Stimulated activated CD8-positive, alpha-beta memory T cell treated with anti-CD3 and anti-CD28 coated beads, Interleukin-2, amount 100 ng/mL, for 1 hour (primary cell): ENCODE measurements at places on chromosomes 7 and 10.
A peak's percentile ranks its signal among the peaks of the same experiment; 100 is the strongest.

DNA sequence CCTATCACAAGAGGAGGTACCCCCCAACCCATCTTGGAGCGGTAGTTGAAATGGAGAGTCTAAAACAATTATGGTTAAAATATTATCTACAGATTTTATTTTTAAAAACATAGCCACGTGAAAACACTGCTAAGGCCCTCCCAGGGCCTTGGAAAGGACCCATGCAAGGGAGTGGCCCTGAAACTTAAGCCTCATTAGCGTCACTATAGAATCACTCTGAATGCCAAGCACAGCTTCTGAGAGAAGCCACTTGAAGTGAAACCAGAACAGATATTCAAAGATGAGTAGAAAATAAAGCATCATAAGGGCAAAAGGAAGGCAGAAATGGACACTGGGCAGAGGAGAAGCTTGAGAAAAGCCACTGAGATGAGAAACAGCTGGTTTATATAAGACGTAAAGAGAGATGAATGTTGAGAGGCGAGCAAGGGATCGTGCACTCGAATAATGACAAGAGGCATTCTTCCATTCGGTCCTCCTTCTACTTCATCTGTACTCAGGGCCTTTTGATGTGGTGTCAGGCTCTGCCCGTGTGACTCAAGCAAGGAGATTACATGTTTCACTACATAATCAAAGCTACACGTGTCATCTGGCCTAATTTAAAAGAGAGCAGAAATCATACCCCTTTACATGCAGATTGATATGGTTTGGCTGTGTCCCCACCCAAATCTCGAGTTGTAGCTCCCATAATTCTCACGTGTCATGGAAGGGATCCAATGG, 33.4 kb upstream of the SLC39A12 start:
- DNase-seq: no peak

- no peak for DNase-seq
Measured at GRCh38 chr7:150869467-150869866, 17.1 kb downstream of the AOC1 start.

GRCh38 chr10:103712898-103713498, 142.4 kb downstream of the SH3PXD2A start:
- DNase-seq: peak; percentile 66

- DNase-seq: no peak
Measured at GRCh38 chr7:129798616-129799349, 154.0 kb downstream of the UBE2H start.

DNA sequence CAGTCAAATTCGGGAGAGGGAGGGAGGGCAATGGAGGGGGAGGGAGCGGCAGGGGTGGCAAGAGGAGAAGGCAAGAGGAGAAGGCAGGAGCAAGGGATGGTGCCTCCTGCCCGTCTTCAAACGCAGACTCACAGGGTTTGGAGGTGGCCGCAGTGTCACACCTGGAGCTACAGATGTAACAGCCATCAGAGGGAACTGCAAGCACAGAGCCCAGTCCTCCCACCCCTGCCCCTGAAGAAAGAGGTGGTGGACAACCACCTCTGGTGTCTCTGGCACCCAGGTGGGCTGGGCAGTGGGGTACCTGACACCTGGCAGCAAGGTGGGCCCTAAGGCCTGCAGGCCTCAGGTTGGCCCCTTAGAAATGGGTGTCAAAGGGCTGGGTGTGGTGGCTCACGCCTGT, 67.0 kb upstream of the SDK1 start:
- DNase-seq: no peak

- no peak for DNase-seq
Measured at GRCh38 chr10:106957823-106958588, 206.5 kb downstream of the SORCS1 start.

DNA sequence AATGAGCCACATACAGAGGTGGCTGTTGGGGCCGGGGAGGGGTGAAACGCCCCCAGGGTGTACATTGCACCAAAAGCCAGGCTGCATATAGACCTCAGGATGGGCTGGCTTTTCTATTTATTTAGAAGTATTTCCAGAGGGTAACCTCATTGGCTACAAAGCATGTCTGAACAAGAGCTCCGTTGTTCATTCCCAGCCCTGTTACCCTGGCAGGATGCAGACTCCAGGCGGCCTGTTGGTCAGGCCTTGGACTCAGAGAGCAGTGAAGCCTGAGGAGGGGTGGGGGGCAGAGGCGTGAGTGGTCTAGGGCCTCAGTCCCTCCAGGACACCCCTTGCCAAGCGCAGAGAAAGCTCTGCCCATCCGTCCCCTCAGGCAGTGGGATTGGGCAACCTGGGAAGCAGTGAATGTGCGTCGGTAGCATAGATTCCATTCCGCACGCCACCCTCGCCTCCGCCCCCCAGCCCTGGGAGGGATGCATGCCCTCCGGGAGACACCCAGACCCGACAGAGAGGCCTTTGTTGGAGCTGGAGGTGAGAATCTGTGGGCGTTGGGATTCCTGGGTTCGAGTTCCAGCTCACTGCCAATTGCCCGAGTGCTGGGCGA, 41.9 kb downstream of the TCF7L2 start:
- no peak for DNase-seq

DNA sequence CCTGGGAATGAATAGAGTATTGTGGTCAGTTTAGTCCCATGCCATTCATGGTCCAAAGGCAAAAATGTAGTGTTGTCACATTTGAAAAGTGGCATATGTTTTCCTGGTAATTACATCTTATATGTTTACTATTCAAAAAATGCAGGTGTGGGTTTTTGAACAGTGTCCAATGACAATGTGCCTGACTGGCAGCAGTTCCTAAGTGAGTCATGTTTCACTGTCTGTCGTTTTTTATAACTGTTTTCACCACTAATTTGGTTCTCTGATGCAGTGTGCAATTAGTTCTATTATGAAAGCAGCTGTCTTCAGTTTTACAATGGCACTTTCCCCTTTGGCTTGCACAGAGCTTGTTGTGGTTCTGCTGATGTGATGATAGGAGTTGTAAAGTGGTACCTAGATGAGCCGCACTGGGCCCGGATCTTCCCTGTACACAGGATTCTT, 162.3 kb downstream of the SEM1 start:
- DNase-seq: no peak

- no peak for DNase-seq
Measured at GRCh38 chr7:133911724-133912123, 215.4 kb upstream of the LRGUK start.
